ENCODE measurements at places on chromosomes 3 and 15.

GRCh38 chr3:151900884-151901643 is 27.6 kb downstream of the SUCNR1 start:
- no peak for DNase-seq

- DNase-seq: no peak
These were observed 585 bp upstream of the MKRN2 start for GRCh38 chr3:12556314-12556689.

GRCh38 chr3:143016321-143016972 is 15.1 kb downstream of the U2SURP start:
- no peak for DNase-seq

GRCh38 chr15:76274226-76274625 is 37.0 kb downstream of the ETFA start:
- no peak for DNase-seq

- no peak for DNase-seq
These were observed 864 bp upstream of the NEO1 start for GRCh38 chr15:73051391-73051806.

GRCh38 chr3:170056710-170057454 is 19.1 kb downstream of the GPR160 start:
- DNase-seq: no peak

GRCh38 chr3:21654241-21654640 is 96.8 kb downstream of the ZNF385D start:
- DNase-seq: no peak

GRCh38 chr15:84840741-84841429 is 23.7 kb downstream of the ALPK3 start:
- DNase-seq: no peak

GRCh38 chr15:38707802-38708671 is 143.4 kb upstream of the RASGRP1 start:
- DNase-seq: peak; percentile 60

- DNase-seq: no peak
These were observed 36.5 kb downstream of the ALS2CL start for GRCh38 chr3:46656778-46657556.

DNA sequence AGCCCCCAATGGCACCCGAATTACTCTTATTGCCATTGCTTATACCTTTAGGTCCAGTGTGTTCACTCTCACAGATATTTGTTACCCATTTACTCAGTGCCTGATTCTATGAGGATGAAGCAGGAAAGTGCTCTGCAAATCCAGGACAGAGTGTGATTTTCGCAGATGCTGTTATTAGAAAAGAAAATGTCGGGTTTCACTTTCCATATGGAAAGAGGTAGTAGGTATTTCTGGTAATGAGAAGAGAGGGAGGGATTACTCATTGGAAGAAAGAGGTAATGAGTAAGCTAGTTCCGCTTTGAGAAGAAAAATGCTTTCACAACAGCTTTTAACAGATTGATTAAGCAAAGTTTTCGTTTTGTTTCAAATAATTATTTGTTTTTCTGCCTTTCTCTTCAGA is 336.3 kb upstream of the CFAP20DC start:
- no peak for DNase-seq

GRCh38 chr15:69093127-69093526 is 67.3 kb upstream of the GLCE start:
- DNase-seq: no peak

DNA sequence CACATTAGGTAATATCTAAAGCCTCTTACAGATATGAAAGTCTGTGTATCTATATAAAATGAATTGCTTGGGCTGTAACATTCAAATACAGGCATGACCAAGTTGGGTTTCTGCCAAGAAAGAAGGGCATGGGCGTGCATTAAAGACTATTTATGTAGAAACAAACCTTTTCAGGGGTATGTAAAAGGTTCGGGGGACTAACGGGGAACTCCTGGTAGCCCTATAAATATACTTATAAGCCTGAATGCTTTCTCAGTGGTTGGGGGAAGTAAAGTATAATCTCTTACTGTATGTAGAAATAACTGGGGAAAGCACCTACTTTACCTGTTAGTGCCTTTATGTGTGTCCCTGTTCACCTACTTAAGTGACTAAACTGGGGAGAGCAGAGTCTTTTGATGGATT is 154.5 kb upstream of the TBL1XR1 start:
- DNase-seq: no peak

- DNase-seq: no peak
These were observed 53.1 kb downstream of the BOC start for GRCh38 chr3:113264283-113265131.

GRCh38 chr3:177468816-177469215 is 271.5 kb upstream of the TBL1XR1 start:
- DNase-seq: no peak

DNA sequence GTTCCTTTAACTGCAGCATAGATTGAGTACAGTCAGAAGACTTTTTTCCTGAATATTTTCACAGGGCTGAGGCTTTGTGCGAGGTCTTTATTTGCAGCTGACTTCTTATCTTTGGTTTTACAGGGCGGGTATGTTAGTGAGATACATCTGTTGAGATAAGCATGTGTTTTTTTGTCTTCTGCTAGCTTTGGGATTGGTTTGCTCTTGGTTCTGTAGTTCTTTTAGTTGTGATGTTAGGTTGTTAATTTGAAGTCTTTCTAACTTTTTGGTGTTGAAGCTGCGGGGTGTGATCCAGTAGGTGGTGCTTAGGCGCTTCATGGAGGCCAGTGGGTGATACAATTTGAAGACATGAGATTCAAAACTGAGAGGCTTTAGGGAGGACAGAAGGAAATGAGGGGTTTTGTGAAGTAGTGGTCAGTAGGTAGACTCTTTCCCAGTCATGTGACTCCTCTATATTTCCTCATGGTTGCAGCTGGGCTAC is 67.9 kb upstream of the TNFSF10 start:
- no peak for DNase-seq

DNA sequence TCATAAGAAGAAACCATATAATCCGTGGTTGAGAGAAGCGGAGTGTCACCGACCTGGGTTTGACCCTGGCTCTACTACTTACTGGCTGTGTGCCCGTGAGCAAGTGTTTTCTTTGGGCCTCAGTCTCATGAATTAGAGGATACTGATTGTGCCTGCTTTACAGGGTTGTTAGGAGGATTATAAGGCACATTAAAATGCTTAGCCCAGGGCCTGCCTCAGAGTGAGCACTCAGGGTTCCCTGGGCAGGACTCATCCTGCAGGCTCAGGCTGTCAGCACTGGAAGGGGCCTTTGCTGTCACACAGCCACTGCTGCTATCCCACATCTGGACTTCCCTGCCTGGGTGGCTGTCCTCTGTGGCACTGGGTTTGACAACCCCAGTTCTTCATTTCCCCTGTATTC is 4.7 kb downstream of the PLA2G4F start:
- no peak for DNase-seq

DNA sequence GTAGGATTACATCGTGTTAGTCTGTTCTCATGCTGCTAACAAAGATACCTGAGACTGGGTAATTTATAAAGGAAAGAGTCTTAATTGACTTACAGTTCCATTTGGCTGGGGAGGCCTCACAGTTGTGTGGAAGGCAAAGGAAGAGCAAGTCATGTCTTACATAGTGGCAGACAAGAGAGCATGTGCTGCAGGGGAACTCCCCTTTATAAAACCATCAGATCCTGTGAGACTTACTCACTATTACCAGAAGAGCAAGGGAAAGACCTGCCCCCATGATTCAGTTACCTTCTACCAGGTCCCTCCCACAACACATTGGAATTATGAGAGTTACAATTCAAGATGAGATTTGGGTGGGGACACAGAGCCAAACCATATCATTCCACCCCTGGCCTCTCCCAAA is 3.4 kb downstream of the SLC25A26 start:
- no peak for DNase-seq

DNA sequence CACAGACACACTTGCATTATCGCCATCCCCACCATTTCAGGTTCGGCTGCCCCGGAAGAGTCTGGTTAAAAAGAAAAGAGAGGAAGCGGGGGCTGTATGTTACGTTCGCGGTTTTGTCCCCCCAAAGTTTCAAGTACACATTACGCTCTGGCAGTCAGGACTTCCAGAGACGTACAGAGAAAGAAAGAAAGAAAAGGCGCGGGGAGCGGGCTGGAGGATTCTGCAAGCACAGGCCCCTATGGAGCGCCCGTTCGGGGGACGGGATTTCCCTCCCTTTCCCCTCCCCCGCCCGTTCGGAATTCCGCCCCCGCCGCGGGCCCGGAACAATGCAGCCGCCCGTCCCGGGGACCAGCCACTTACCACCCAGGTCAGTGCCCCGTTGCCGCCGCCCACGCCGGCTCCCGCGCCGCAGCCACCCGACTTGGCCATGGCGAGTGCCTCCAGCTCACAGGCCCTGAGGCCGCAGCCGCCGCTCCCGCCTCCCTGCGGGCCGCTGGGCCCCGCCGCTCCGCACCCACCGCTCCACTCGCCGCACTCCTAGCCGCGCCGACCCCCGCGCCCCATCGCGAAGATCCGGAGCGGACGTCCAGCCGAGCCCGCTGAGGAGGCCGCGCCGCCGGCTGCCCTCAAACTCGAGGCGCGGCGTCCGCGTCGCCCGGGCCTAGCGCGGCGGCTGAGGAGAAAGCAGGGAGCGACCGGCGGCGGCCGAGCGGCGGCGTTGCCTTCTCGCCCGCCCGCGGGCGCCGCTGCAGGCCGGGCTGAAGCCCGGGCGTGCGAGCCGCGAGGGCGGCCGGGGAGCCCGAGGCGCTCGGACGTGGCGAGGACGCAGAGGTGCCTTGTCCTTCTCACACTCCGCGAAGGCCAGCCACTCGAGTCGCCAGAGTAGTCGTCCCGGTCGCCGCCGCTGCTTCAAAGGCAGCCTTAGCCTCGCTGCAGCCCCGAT is 567 bp downstream of the TOP2B start:
- no peak for DNase-seq

DNA sequence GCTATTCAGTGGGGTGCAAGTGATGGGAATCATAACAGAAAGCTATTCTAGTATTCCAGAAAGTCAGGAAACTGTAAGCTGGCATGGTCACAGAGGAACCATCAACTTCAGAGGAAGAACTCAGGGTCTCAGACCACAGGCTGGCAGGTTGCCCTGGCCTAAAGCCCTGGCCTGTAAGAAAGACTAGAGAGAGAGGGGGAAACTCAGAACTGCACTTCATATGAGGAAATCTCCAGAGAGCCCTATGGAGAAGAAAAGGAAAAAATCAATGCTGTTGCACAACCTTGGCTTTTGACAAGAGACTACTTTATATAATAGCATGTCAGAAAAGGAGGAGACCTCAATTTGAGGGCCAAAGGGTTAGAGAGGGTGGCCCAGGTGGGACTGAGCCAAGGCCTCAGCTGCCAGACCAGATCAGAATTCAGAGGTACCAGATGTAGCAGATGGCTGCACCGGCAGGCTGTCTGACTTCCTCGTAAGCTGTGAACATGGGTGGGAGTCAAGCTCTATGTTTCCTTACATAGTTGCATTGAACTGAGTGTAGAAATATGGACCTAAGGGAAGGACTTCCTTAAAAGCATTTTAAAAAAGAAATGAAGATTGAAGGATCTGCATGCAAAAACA is 333.8 kb downstream of the PDCD6IP start:
- no peak for DNase-seq

DNA sequence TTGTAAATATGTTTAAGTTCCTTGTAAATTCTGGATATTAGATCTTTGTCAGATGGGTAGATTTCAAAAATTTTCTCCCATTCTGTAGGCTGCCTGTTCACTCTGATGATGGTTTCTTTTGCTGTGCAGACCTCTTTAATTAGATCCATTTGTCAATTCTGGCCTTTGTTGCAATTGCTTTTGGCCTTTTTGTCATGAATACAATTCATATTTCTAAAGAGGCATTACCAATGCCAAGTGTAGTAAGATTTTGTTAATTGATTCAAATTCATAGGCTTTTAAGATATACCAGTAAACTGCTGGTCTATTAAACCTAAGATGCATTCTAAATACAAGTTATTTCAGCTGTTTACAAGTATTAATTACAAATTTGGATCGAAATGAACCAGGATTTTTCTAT is 31.0 kb downstream of the PIK3R4 start:
- no peak for DNase-seq

- no peak for DNase-seq
These were observed 5.4 kb downstream of the UBE2E1 start for GRCh38 chr3:23811185-23811527.

GRCh38 chr15:34652726-34653033 is 69.2 kb upstream of the GOLGA8B start:
- no peak for DNase-seq

- DNase-seq: no peak
These were observed 26.7 kb upstream of the SLC41A3 start for GRCh38 chr3:126110431-126111125.

- DNase-seq: no peak
These were observed 6.8 kb downstream of the RHOV start for GRCh38 chr15:40867199-40867598.

- DNase-seq: no peak
These were observed 47.4 kb upstream of the LDHAL6B start for GRCh38 chr15:59159210-59159609.

DNA sequence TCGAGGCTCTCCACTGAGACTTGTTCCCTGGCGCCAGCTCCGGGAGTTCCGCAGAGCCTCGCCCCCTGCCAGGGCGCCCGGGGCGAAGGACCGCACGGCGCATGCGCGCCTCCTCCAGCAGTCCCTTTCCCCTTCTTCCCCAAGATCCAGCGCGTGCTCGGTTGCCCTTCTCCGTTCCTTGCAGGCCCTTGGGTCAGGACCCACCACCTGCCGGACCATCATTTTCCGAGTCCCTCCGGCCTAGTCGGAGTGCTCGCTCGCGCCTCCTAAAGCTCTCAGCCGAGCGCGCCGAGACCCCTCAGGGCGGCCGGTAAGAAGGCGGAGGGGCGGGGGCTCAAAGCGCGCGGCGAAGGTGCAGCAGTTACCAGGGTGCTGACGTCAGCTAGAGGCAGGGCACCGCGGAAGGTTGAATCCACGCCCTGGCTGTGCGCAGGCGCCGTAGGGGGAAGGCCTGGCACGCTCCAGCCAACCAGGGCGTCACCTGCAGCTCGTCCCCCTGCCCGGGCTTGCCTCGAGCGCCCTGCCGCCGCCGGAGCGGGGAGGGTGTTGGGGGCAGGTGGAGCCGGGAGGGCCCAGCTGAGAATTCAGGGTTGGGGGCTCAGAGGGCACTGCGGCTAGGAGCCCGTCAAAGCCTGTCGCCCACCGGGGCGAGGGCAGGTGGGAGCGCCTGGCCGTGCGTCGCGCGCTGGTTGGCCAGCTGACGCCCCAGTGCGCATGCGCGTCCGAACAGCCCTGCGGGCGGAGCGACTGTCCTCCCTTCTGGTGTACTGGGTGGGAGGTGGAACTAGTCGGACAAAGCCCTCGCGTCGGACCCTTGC is at the start of gene TCAIM:
TSS of gene TCAIM (plus strand) at position 757 of the 818 bp plus-strand sequence. CDS start 16,017 bp downstream, outside the sequence.
- DNase-seq: peak; percentile 94

All from fibroblast of skin of left quadriceps (primary cell).